ENCODE measurements at places on chromosomes 2 and 18.

DNA sequence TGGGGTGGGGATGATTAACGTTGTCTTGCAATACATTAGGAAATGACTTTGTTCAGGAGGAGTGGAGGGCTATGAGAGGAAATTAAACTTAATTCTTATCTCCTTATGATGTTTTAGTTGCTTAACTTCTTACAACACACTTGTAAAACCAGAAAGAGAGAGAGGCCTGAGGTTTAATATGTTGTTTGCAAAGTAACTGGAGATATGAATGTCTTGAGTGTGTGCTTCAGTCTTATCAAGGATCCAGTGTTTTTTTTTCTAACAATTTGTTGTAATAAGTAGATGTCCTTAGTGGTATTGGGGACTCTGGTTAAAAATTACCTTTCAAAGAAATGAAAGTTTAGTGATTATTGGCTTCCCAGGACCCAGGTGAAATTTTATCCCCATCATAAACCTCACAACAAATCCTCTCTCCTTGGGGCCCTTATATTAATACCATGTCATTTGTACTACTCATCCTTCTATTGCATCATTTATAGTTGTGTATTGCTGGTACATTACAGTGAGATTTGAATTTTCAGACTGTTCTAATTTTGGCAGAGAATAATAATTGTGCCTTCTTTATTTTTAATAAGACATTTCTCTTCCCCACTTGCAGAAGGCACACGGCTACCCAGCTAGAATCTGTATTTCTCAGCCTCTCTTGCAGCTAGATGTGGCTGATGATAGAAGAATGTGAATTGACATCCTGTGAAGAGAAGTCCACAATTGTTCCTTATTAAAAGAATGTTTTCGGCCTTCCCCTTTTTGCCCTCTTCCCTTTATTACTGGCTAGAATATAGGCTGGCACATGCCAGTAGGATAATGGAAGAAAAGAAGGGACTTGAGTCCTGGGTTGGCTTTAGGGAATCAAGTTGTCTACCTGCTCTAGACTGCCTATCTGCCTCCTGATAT, 91.9 kb upstream of the CXCR4 start:
- DNase-seq: no peak

DNA sequence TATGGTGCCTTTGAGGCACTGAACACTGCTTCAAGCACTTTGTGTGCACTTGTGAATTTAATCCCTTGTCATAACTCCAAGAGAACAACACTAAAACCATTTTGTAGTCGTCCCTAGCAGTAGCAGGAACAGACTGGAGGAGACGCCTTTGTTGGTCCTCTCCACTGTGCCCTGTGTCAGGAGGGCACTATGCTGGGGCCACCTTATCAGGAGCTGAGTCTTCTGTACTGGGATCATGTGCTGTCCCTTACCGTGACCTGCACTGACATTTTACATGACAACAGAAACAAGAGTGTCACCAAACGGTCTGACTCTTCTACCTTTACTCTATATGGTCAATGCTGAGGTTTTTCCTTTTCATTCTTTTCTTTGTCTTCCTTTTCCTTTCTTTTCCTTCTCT, 62.0 kb downstream of the ACOXL start:
- no peak for DNase-seq

DNA sequence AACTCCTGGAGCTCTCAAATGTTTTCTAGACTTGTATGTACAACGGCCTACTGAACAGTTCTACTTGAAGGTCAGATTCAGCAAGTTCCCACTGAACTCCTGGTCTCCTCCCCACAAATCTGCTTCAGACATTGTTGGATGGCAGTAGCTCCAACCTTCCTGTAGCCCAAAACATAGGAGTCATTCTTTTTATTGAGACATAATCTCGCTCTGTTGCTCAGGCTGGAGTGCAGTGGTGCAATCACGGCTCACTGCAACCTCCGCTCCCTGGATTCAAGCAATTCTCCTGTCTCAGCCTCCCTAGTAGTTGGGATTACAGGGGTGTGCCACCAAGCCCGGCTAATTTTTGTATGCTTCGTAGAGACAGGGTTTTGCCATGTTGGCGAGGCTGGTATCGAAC, 47.3 kb downstream of the QPCT start:
- no peak for DNase-seq

- DNase-seq: peak; percentile 10
Measured at GRCh38 chr2:219907011-219907365, 279.6 kb downstream of the SLC4A3 start.

DNA sequence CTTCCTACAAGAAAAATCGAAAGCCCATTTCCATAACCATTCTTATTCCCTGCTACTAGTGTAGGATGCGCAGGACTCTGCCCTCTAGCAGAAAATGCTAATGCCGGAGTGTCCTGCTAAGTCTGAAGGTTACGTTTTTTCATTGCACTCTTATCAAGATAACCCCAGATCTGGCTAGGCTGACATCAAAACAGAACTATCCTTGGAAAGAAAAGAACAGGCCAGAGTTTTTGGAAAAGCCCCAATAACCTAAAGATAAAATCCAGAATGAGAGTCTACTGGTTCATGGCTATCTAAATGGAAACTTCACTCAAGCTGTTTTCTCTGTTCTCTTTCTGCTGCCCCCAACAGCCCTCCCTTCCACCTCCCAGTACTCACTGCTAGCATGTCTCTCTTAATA, 913 bp downstream of the RNF152 start:
- DNase-seq: no peak

DNA sequence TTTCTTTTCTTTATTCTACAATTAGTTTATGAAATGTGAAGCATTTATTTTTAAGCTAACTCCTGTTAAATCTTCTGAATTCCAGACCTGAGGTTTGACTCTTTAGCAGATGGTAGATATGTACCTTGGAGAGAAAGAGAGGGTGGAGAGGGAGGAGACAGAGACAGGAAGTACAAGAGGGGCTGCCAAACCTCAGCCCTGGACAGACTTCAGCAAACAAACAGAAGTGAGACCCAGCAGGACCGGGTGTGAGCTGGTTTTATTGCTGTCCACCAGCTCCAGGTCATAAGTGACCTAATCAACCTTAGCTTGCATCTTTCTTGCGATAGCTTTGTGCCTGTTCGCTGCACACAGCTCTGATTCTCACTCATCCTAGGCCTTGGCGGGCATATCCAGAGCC, 168.6 kb downstream of the CNTNAP5 start:
- DNase-seq: no peak

- DNase-seq: no peak
Measured at GRCh38 chr2:240472078-240472790, 36.8 kb downstream of the GPC1 start.

- no peak for DNase-seq
Measured at GRCh38 chr2:96500385-96501066, 4.6 kb downstream of the NEURL3 start.

GRCh38 chr2:96484091-96484490, 21.1 kb downstream of the NEURL3 start:
- DNase-seq: no peak

GRCh38 chr2:11775384-11775783, 29.0 kb downstream of the LPIN1 start:
- DNase-seq: no peak

- DNase-seq: no peak
Measured at GRCh38 chr2:47639467-47639866, 143.5 kb upstream of the MSH6 start.

GRCh38 chr2:238290091-238290509, 1.7 kb upstream of the PER2 start:
- no peak for DNase-seq

- DNase-seq: no peak
Measured at GRCh38 chr2:139478165-139478914, 698.1 kb upstream of the NXPH2 start.

- DNase-seq: no peak
Measured at GRCh38 chr2:168090366-168091135, 156.8 kb downstream of the STK39 start.

- no peak for DNase-seq
Measured at GRCh38 chr2:53633441-53633840, 134.2 kb upstream of the CHAC2 start.

All from Jurkat, Clone E6-1 (cell line).